WTC11 (cell line): ENCODE measurements at places on chromosomes 2 and 18. TPM values are rescaled to one million over a fixed set of nuclear protein-coding genes. Genes with fewer than 3 reads are reported as not detected.
A peak's percentile ranks its signal among the peaks of the same experiment; 100 is the strongest.

SPHKAP gene
- not detected in 3 replicates for total RNA-seq

HJURP gene
- total RNA-seq = 64.2 to 83.7 TPM (median 67.5 TPM) in 3 replicates

GRCh38 chr2:237354892-237355291 lies 59.1 kb downstream of the COL6A3 start:
- H3K27me3 ChIP-seq = peaks cover 5% of the 10 kb centered on the region
- no peak overlapping the region for H3K27ac ChIP-seq
- no peaks in the 10 kb centered on the region for H3K36me3 ChIP-seq
- no peak for DNase-seq
- no peak overlapping the region for H3K4me3 ChIP-seq

- no peaks in the 10 kb centered on the region for H3K36me3 ChIP-seq
- DNase-seq = no peak
- H3K27ac ChIP-seq = no peak overlapping the region
- H3K4me1 ChIP-seq = no peaks in the 10 kb centered on the region
- no peak overlapping the region for H3K4me3 ChIP-seq
- H3K27me3 ChIP-seq = no peaks in the 10 kb centered on the region; the same call in 1 of the 2 replicates
These were observed 57.7 kb upstream of the CTIF start for GRCh38 chr18:48481092-48481491.

DNA sequence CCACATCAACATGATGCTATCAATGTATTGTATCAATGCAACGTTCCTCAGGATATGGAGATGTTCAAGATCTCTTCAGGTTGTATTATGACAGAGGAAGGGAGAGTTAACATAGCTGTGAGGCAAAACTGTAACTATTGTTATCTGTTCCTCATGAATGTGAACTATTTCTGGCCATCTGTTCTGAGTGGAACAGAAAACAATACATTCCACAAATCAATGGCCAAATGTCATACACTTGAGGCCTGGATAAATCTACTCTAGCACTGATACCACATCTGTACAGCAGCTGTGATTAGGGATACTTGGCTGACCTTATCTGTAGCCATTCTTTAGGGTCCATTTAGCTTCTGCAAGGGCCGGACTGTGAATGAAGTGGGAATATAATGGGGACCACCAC lies 447.9 kb downstream of the IRS1 start:
- H3K4me3 ChIP-seq = no peak overlapping the region
- H3K27ac ChIP-seq = no peak overlapping the region
- no peaks in the 10 kb centered on the region for H3K36me3 ChIP-seq
- H3K27me3 ChIP-seq = no peaks in the 10 kb centered on the region
- peaks cover 16% of the 10 kb centered on the region for H3K4me1 ChIP-seq

DNA sequence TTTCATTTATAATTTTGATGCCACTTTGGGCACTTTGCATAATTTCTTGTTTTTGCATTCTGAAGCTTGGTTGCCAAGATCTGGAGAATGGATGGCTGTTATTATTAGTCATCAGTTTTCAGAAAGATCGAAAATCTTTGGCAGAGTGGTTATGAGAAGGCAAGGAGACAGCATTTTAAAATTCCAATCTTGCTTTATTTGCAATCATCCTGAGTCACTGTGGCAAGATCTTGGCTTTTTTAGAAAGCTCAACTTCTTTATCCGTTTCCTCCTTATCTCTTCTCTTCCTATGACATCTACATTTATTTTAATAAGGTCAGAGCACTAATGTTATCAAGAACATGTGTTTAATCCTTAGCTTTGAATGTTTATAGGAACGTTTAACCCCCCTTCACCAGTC lies 31.1 kb upstream of the EIF2AK3 start:
- no peaks in the 10 kb centered on the region for H3K27me3 ChIP-seq
- peaks cover 3% of the 10 kb centered on the region; the same call in 1 of the 2 replicates for H3K36me3 ChIP-seq
- H3K27ac ChIP-seq = peak overlapping the region; percentile 53; the same call in 1 of the 2 replicates
- DNase-seq = no peak
- no peak overlapping the region for H3K4me3 ChIP-seq

DNA sequence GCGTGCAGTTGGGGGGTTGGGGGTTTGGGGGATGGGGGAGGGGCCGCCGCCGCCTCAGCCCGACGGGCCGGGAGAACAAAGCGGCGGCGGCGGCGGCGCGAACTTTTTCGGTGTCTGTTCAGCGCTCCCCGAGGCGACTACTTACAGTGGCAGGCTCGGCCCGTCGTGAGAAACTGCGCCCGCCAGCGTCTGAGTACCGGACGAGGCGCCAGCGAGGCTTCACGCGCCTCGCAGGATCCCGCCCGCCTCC lies 172 bp downstream of the PRKD3 start:
- no peak overlapping the region for H3K27ac ChIP-seq
- DNase-seq = peak; percentile 77
- peaks cover 44% of the 10 kb centered on the region for H3K4me1 ChIP-seq

DNA sequence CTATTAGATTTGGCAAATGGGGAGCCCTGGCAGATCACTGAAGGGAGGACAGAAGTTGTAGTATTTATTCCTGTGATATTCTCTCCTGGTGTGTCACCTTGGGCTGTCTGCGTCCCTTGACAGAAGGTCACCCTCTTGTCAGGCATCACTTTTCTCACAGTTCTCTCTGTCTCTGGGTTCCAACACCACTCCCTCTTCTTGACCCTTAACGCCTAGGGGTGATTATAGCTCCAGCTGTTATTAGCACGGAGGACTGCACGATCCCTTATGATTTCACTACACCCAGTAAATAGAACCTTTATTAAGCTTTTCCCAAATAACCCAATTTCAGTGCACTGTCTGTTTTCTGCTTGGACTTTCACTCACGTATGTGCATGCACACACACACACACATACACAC lies 166.3 kb upstream of the TNP1 start:
- no peak for DNase-seq
- peaks cover 21% of the 10 kb centered on the region for H3K27me3 ChIP-seq
- peaks cover 13% of the 10 kb centered on the region for H3K4me1 ChIP-seq
- no peaks in the 10 kb centered on the region for H3K36me3 ChIP-seq

DNA sequence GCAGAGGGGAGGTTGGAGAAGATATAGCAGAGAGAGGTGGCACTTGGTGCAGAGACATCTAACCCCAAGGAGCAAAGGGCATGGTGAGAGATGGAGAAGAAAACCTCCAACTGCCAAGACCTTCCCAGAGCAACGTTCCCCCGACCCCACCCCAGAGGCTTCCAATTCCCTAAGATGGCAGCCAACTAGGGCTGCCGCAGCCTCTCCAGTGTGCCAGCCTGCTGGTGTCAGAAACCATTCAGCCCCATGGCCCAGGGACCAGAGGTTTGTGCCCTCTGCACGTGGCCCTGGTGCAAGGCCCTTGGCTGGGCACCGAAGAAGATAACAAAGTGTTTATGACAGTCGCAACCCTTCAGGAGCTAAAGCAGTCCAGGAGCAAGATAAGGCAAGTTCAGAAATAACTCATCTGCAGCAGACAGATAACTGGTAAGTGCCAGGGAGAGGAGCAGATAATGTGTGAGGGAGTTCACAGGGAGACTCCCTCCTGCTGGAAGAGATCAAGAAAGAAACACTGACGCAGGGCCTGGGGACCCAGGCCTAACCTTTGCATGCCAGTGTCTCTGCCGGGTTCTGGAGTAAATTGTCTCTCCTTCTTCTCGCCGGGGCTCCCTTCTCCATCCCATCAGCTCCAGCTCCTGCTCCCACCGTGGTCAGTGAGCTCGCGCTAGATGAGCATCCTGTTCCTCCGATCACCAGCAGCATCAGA lies 66.1 kb upstream of the ID2 start:
- no peaks in the 10 kb centered on the region for H3K4me1 ChIP-seq
- H3K36me3 ChIP-seq = 0 out of 2 replicates have a peak, but pooled peaks cover 4% of the 10 kb centered on the region
- H3K4me3 ChIP-seq = no peak overlapping the region
- peaks cover 6% of the 10 kb centered on the region for H3K27me3 ChIP-seq
- no peak overlapping the region for H3K27ac ChIP-seq

DNA sequence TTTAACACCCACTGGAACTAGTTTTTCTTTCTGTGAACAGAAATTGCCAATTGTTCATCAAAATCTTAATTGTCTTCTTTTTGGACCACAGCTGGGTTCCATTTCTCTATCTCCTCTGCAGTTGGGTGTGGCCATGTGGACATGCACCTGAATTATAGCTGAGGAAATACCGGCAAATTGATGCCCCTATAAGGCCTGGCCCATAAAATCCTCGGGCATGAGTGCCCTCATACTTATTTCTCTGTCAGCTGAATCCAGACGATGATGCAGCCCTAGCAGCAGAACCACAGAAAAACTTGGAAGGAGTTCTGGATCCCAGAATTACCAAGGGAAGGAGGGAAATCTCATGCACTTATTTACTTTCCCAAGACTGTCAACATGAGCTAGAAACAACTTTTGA lies 249.0 kb downstream of the CYRIA start:
- H3K27me3 ChIP-seq = no peaks in the 10 kb centered on the region
- no peaks in the 10 kb centered on the region; the same call in 1 of the 2 replicates for H3K36me3 ChIP-seq
- no peak overlapping the region for H3K4me3 ChIP-seq
- no peak for DNase-seq
- H3K4me1 ChIP-seq = peaks cover under 1% of the 10 kb centered on the region; the same call in 1 of the 2 replicates
- H3K27ac ChIP-seq = no peak overlapping the region

DNA sequence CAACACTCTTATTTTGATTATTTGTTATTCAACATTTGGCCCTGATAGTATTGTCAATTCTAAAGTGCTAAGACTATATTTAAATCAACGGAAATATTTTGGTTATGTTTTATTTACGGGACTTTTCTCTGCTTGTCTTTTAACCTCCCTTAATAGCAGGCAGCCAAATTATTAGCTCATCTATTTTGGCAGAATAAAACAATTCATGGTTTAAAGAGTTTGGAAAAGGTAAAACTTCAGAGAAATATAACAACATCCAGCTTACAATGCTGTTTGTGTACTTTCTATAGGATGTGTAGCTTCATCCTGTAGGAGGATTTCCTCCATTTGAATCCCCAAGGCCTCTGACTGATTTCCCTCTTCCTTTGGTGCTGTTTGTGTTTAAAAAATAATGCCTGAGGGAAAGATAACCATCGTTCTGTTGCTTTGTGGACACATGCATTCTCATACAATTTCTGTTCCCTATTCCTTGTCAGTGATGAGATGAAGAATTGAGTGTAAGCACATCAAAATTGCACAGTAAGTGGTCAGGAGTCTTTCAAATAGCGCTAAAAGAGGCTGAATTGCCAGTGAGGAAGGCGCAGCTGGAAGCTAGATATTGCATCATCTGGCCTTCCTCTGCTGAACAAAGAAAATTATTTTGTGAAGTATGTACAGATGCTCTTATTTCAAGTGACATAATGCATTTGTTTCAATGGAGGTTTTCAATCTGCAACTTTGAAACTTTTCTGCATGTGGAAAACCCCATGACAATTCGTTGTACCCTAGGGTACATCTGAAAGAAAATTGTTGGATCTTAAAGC lies 80.3 kb downstream of the CD28 start:
- no peak for DNase-seq
- H3K4me3 ChIP-seq = no peak overlapping the region
- peaks cover 17% of the 10 kb centered on the region for H3K4me1 ChIP-seq
- no peak overlapping the region for H3K27ac ChIP-seq
- H3K27me3 ChIP-seq = no peaks in the 10 kb centered on the region
- peaks cover 3% of the 10 kb centered on the region; the same call in 1 of the 2 replicates for H3K36me3 ChIP-seq

- no peak for DNase-seq
- no peaks in the 10 kb centered on the region for H3K27me3 ChIP-seq
- no peak overlapping the region for H3K27ac ChIP-seq
These were observed 64.9 kb downstream of the XDH start for GRCh38 chr2:31349684-31350083.
